ENCODE measurements at places on chromosomes 5 and 9.
A peak's percentile ranks its signal among the peaks of the same experiment; 100 is the strongest.

GRCh38 chr9:106728860-106729259 lies 134.1 kb upstream of the ZNF462 start:
- no peak for DNase-seq

DNA sequence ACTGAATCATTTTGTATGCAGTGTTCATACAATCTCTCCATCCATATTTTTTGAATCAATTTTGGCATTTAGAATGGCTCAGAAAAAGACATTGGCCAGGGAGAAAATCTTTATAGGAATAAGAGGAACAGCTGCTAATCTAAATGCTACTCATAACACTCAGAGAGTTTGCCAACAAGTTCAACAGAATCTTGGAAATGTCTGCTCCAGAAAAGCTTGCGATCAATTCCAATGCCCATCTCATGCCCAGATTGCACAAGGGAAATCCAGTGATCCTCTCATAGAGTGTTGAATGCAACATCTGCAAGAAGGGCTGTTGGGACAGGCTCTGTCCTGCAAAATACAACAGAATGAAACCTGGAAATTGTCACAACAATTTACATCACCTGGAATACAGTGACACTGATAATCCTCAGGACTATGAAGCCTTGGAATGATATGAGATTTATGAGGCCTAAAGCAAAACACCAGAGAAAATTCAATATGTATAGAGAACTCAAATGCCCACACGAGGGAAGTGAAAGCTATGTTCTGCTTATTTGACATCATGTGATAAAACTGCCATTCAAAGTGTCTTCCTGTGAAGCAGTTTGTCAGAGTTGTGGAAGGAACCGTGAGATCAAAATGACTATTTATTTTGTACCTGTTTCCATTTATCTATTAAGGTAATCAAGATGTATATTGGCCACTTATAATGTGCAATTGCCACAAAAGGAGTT lies 190.1 kb downstream of the PARP8 start:
- DNase-seq = no peak

DNA sequence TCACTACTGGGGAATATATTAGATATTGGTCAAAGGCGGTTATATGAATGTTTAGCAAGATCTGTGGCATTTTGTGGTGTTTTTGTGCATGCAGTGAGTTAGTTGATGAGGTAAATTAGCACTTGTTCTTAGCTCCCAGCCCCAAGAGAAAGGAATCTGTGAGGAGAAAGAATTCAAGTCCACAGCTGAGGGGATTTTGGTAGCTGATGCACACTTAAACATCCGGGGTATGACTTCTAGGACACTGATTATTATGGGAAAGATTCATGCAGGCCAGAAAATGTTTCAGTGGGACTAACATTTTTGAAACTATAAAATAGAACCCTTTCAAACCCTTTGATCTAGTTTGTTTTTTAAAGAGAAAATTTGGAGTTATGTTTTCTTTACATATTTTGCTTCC lies 118.2 kb upstream of the RPS23 start:
- no peak for DNase-seq

GRCh38 chr9:100066539-100066938 lies 32.3 kb downstream of the ERP44 start:
- no peak for DNase-seq

DNA sequence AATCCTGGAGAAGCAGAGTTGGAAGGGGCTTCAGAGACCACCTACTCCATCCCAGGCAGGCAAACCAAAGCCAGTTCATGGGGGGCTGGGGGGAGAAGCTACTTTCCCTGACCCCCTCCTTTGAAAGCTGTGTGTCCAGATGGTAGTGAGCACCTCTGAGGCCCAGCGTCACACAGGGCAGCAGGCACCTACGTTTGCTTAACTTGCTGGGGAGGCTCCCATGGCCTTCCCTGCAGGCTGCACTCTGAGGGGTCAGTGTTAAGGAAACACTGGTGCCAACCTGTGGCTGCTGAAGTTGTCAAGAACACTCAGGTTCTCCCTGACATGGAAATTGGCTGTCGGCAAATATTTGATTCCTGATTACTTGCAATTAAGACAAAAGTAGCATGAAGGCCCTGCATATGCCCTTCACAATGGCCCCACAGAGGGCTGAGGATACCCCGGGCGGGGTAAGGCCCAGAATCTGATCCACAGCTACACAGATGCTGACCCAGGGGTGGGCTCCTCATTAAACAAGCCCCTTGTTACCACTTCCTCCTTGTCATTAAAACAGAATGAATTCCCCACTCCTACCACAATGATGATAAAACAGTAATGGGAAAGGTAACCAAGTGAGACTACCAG lies 208.5 kb downstream of the FSTL4 start:
- peak; percentile 29 for DNase-seq

- no peak for DNase-seq
Measured at GRCh38 chr5:53038196-53038847, 49.2 kb downstream of the ITGA2 start.

- no peak for DNase-seq
Measured at GRCh38 chr5:169805937-169806700, 169.0 kb downstream of the DOCK2 start.

GRCh38 chr5:15522187-15522520 lies 22.2 kb downstream of the FBXL7 start:
- no peak for DNase-seq

DNA sequence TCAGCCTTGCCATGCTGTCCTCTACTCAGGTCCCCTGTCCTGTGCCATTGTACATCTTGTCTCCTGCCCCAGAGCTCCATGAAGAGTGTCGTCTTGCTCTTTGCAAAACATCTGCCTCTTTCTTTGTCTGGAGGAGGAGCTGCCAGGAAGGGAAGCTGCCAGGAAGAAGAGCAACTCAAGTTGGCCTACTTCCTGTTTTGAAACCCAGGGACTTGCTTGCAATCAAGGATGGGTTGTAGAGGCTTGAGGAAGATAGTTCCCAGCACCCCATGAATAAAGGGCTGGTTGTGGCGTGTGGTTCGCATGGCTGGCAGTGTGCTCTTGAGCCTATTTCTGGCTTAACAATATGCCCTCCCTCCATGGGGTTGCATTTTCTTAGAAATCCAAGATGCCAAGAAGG lies 53.0 kb upstream of the CPEB4 start:
- DNase-seq = no peak

- no peak for DNase-seq
Measured at GRCh38 chr5:78650531-78650930, 2.0 kb upstream of the LHFPL2 start.

DNA sequence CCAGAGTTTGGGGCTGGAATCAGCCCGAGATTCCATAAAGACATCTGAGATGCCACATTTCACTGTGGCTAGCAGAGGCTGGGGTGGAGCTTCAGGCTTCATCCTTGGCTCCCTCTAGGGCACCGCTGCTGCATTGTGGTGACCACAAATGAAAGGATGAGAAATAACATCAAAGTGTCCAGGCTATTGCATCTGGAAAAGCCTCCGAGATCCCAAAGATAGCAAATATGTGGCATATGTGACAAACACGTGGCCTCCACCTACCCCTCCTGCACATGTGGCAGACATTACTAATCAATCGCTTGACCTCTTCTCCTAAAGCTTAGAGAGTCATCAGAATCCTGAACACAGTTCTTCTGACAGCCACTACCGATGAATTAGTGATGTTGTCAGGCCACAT lies 4.5 kb downstream of the SPARC start:
- DNase-seq = no peak

- no peak for DNase-seq
Measured at GRCh38 chr5:75473463-75473862, 38.0 kb downstream of the CERT1 start.

DNA sequence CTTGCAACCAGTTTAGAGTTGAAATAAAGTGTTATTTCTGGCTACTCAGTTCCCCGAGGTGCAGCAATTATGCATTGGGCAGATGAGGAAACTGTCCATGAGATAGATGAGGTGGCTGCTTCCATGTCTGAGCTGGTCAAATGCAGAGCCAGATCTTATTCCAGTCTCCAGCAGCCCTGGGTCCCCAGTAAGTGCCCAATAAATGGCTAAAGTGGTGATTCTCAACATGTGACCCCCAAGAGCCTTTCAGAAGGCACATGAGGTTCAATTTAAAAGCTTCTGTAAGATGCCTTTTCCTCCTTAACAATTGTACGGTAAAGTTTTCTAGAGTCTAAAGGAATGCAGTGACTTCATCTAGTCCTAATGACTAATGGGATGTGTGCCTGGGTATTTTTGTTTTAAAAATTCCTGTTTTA lies 17.5 kb downstream of the ATOX1 start:
- DNase-seq = no peak

DNA sequence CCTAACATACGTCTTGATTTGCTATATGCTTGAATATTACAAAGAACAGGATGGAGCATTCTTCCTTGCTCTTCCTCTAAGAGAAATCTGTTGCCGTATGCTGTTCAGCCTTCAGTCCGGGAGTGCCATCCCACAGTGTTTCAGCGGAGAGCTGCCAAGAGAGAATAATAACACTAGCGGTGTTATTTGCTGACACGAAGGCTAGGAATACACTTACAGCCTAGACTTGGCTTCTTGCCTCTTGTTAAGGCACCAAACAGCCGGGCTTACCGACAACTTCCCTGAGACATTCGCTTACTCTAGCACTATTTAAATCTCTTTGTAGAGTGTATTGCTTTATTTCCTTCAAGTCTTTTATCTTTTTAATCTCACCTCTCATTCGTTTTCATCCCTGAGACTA lies 31.4 kb downstream of the KCTD16 start:
- no peak for DNase-seq

DNA sequence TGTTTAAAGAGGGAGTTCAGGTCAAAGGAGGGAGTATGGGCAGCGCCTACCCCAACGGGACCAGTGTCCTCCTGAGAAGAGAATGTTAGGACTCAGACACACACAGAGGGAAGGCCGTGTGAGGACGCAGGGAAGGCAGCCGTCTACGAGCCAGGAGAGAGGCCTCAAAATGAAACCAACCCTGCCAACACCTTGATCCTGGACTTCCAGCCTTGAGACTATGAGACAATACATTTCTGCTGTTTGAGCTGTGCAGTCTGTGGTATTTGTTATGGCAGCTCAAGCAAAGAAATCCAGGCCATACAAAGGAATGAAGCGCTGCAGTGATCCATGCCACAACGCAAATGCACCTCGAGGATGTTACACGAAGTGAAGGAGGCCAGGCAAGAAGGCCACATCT lies 97.9 kb downstream of the COL23A1 start:
- no peak for DNase-seq

All from ecto neural progenitor cell (in vitro differentiated cells).